ENCODE measurements at places on chromosomes 7 and 10.

GRCh38 chr10:70379581-70380176 lies 2.7 kb downstream of the LRRC20 start:
- no peak for DNase-seq

DNA sequence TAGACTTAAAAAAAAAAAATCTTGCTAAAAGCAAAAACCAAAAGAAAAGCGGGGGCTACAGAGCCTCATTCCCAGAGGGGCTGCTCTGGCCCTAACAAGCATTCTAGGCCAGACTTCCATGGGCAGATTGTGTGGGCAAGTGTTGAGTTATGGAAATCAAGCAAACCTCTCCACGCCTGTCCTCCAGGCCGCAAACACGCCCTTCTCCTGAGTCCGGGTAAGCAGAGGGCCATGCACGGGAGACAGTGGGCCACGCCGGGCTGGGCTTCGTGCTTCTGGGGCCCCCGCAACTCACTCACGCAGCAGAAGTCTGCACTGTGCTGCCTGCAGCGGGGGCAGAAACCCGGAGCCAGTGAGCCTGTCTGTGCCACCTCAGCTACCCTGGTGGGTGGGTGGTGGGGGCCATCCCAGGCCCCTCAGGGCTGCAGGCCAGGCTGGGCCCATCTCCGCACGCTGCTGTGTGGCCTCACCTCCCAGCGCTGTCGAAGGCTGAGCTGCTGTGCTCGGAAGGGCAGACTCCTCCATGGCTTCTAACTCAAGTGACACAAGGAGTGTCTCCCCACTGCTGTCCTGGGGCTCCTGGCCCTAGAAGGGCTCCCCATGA lies 125.6 kb downstream of the FAM53B start:
- no peak for DNase-seq

DNA sequence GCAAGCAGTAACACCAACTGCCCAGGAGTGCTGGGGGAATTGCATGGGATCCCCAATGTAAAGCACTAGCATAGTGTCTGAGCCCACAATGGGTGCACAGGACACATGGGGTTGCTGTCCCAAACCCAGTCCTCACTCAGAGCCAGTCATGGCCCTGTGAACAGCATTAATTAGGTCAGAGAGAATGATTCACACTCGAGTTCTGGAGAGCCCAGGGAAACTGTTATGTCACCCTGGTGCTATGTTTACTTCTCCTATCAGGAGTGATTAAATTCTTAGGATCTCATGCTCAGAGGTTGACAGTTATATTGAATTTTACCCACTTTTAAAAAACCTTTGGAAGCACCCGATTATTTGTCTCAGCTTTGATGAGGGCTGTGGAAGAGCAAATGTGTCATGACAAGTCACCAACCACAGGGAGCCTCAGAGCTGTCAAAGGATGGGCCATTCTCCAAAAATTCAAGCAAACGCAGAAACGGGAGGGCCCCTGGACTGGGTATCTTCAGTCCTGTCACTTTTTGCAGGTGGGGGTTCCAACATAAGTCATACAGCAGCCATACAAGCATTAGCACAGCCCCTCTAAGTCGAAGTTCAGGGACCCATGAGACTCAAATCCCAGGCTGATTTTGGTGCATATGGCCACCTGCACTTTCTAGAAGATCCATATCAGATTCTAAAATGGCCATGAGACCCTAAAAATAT lies 1.3 kb upstream of the RASSF4 start:
- peak; percentile 73 for DNase-seq

DNA sequence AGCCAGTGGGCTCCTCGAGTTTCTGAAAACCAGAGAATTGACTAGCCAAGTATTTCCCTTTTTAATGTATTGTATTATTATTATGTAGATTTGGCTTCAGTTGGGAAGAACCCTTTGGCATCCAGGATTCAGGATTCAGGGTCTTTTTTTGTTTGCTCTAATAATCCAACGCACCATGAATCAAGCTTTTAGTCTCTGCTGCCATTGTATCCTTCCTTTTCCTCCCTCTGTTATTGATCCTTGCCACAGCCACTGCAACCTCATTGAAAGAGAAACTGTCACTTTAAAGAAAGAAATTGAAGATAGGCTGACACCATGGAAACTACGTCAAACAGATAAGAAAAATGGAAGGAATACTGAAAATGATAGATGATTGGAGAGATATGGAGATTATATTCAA lies 150.0 kb downstream of the CHRM2 start:
- DNase-seq, result no peak

- DNase-seq, result no peak
Observed at GRCh38 chr10:14697281-14697680, 77.4 kb downstream of the FAM107B start.

- no peak for DNase-seq
Observed at GRCh38 chr10:127345231-127345965, 149.0 kb upstream of the INSYN2A start.

All from NCI-H226 (cell line).